Naive B cell (primary cell): ENCODE measurements at places on chromosomes 3 and 15.

DNA sequence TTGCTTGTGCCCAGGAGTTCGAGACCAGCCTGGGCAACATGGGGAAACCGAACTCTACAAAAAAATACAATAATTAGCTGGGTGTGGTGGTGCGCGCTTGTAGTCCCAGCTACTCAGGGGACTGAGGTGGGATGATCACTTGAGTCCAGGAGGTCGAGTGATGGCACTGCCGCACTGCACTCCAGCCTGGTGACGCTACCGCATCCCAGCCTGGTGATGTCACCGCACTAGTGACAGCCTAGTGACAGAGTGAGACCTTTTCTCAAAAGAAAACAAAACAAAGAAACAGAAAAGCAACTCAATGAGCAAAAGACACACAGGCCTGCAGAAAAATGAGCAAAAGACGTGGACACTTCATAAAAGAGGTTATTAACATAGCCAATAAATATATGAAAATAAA is 19.9 kb upstream of the SYNM start:
- no peak for DNase-seq

DNA sequence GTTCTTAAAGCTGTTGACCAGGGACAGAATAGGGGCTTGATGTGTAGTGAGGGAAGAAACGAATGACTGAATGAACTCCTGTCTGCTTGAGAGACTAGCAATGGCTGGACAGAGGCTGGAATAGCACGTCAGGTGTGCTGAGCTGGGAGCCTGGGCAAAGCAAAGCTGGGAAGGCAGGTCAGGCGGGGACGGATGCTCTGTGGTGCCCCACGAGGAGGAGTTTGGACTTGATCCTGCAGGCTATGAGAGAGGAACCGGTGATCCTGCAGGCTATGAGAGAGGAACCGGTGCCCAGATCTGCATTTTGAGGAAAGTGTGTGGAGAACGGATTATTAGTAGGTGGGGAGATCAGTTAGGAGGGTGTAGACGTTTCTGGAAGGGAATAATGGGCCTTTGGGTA is 31.3 kb upstream of the PSTPIP1 start:
- DNase-seq, result no peak

DNA sequence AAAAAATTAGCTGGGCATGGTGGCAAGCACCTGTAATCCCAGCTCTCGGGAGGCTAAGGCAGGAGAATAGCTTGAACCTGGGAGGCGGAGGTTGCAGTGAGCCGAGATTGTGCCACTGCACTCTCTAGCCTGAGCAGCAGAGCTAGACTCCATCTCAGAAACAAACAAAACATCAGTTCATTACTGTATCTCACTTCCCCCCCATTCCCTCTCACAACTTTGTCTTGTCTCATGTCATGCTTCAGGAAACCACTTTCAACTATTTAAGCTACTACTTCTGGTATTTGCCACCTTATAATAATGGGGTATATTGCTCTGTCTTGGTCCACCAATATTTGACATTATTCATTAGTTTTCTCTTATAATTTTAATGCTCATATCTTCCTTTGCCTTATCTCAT is 26.2 kb downstream of the PIK3CA start:
- no peak for DNase-seq

GRCh38 chr3:43489930-43490329 is 131.9 kb downstream of the ANO10 start:
- DNase-seq, result no peak

GRCh38 chr3:36689560-36689959 is 74.8 kb downstream of the DCLK3 start:
- no peak for DNase-seq

DNA sequence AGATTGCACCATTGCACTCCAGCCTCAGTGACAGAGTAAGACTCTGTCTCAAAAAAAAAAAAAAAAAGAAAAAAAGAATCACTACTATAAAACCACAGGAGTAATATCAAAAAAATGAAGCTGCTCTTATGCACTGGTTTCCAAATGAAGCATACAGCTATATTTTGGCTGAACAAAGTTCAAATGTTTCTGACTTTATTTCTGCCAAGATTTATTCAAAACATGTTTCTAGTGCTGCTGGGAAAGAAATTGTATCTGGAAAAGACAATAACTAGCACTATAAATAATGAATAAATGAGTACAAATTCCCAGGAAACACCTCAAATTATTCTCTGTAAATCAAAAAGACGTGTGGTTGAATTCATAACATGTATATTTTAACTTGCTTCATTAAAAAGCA is 102.5 kb upstream of the MME start:
- no peak for DNase-seq

GRCh38 chr3:121660356-121661171 is at the start of gene HCLS1:
Gene HCLS1, minus strand, starts transcription at chr3:121660903. Its CDS starts 2,556 bp downstream, at chr3:121658347.
- DNase-seq, result peak; percentile 84

DNA sequence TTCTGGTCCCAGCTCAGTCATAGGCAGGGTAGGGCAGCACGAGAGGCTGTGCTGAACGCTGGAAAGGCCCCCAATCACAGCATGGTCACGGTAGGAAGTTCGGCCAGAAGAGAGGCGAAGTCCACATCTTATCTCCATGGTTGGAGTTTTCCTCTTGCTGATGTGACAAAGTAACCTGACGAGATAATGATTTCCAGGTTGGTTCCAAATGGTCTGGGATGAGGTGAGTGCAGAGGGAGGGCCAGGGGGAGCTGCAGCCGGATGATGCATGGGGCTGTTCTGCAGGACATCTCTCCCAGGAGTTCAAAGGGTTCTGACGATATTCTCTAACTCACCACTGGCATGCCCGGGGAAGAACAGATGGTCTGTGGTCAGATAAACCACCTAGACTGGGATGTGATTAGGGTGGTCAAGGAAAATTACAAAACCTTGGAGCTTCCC is 83.2 kb upstream of the WNT5A start:
- no peak for DNase-seq

GRCh38 chr3:49032646-49033304 is 3.6 kb upstream of the IMPDH2 start:
- no peak for DNase-seq

- DNase-seq, result no peak
Measured at GRCh38 chr3:170027233-170028102, 10.3 kb upstream of the GPR160 start.

DNA sequence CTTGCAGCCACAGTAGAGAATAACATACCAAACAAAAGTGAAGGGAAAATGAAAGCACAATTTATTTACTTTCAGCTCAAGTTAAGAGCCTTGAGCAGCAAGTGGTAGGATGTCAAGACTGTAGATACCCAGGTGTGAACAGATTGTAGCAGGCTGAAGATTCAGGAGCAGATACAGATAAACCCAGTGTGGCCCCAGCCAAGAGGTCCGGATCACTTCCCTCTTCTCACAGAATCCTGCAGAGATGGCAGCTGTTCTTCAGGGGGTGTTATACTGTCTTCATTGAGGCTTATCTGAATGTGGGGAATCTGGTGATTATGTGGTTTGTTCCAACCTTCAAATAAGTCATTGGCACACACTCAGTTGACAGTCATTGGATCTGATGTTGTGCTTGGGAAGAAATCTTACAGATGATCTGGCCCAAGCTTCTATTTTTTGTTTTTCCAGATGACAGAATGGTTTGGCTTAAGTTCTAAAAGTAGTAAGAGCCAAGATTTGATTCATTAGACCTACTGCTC is 2.2 kb downstream of the STARD9 start:
- DNase-seq, result no peak

- DNase-seq, result no peak
Measured at GRCh38 chr15:56674857-56675256, 58.5 kb downstream of the ZNF280D start.

GRCh38 chr3:194871864-194872668 is 186.4 kb downstream of the FAM43A start:
- no peak for DNase-seq
